ENCODE measurements at places on chromosomes 13 and 19. TPM values are rescaled to one million over a fixed set of nuclear protein-coding genes. Genes with fewer than 3 reads are reported as not detected.
A peak's percentile ranks its signal among the peaks of the same experiment; 100 is the strongest.

GFY gene
- polyA plus RNA-seq, result not detected

- H3K27me3 ChIP-seq, result peaks cover 33% of the 10 kb centered on the region
- H3K4me1 ChIP-seq, result peaks cover 50% of the 10 kb centered on the region
- H3K36me3 ChIP-seq, result no peaks in the 10 kb centered on the region
- H3K4me3 ChIP-seq, result peak overlapping the region; percentile 91
- peak; percentile 89 for DNase-seq
Observed at GRCh38 chr19:511101-511851, 4.0 kb downstream of the TPGS1 start.

DNA sequence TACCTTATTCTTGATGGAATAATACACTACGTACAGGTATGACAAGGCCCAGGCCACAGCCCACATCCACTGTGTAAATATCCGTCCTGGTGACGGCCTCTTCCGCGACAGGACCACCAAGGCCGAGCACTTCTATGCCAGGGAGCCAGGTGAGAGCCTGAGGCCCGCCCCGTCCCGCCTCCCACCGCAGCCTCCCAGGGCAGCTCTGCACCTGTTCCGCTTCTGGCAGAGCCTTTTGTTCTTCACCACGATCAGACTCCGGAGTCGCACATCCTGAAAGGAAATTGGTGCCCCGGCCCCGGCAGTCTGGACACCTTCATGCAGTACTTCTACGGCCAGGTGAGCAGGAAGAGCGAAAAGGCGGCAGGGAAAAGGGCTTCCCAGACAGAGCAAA is 10.6 kb upstream of the ZNF358 start:
- DNase-seq, result no peak
- no peaks in the 10 kb centered on the region for H3K36me3 ChIP-seq
- H3K4me1 ChIP-seq, result peaks cover 10% of the 10 kb centered on the region
- H3K4me3 ChIP-seq, result no peak overlapping the region

- peaks cover 4% of the 10 kb centered on the region for H3K27me3 ChIP-seq
- H3K36me3 ChIP-seq, result peaks cover 30% of the 10 kb centered on the region
- DNase-seq, result peak; percentile 19
- peak overlapping the region; percentile 70 for H3K27ac ChIP-seq
- peak overlapping the region; percentile 84 for H3K4me3 ChIP-seq
Observed at GRCh38 chr19:41564515-41565378, 11.2 kb upstream of the CEACAM21 start.

DNA sequence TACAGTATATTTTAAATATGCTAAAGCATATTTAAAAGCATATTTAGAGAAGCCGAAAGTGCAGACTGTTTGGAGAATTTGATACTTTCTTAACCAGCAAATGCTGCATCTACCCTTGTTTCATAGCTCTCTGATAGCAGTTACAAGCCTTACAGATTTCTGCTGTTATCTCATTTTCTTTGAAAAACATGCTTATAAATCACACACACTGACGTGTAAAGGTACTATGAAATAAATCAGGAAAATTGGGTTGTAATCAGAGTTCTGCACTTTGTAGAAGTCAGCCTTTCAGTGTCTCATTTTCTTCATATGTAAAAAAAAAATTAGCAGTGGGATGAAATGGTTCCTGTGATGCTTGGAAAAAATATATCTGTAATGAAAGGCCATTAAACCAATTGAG is 1432.4 kb upstream of the ATXN8OS start:
- H3K4me1 ChIP-seq, result no peaks in the 10 kb centered on the region
- no peak overlapping the region for H3K27ac ChIP-seq
- no peak overlapping the region for H3K4me3 ChIP-seq
- H3K27me3 ChIP-seq, result no peaks in the 10 kb centered on the region
- H3K36me3 ChIP-seq, result no peaks in the 10 kb centered on the region

DNA sequence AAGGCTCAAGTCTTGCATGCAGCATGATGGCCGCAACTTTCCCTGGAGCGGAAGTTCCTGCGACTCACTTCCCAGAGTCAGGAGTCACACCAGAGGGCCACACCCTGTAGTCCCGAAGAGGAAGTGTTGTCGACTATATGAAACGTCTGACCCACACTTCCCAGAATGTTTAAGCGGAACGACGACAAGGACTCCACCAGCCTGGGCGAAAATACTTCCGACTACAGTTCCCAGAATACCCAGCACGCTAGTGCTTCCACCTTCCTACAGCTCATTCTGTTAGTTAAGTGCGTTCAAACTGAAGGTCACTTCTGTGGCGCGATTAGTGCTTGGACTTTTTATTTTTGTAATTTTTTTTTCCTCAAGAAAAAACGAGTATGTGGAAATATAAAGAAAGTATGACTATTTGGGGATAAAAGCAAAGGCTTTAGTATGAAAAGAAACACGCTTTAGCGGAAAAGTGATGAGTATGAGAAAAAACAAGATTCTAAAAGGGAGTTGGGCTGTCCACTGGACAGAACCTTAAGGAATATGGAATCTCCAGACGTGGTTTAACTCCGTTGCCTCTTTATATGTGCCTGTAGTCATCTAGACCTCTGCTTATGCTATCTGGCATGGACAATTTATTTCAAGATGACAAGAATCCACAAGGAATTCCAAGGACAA is 15.5 kb upstream of the ZNF112 start:
- H3K27ac ChIP-seq, result no peak overlapping the region
- no peaks in the 10 kb centered on the region for H3K36me3 ChIP-seq
- peaks cover 3% of the 10 kb centered on the region for H3K27me3 ChIP-seq
- no peak overlapping the region for H3K4me3 ChIP-seq

DNA sequence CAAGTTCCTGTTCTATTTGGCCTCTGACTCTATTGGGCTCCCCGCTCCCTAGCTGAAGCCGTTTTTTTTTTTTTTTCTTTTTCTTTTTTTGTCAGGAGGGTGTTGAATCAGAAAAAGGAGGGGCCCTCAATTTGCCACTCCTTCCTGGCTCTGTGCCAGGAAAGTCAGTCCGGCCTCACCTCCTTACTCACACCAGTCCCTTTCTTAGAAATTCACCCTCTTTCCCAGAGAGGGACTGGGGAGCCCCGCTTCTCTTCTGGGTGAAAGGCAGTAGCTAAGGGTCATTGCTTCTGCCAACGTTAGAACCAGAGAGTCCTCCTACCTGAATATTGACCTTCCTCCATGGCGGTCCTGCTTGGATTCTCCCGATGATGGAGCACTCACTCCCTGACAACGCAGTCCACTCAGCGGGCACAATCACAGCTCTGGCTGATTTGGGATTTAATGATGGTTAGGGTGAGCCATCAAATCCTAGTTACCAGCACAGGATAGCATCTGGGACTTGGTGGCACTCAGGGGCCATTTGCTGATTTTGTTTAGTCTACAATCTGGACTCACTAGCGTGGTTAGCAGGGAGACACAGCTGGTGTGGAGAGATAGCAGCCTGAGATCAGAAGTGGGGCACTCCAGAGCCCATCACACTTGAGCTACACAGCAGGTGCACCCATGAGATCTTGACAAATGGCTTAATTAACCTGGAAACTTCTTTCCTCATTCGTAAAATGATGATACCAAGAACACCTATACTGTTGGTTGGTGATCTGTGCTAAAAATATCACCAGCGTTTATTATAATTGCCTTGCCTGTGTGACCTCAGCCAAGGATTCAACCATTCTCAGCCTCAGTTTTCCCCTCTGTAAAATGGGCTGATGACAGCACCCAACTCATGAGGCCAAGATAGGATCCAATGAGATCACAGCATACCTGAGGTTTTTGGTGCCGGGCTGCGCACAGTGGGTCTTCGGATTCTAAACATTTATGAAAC is 2.2 kb downstream of the FCER2 start:
- no peak for DNase-seq
- H3K4me1 ChIP-seq, result peaks cover 2% of the 10 kb centered on the region
- no peak overlapping the region for H3K27ac ChIP-seq
- no peaks in the 10 kb centered on the region for H3K36me3 ChIP-seq
- H3K27me3 ChIP-seq, result peaks cover 26% of the 10 kb centered on the region

SIGLEC8 gene
- not detected for polyA plus RNA-seq

- DNase-seq, result no peak
- H3K27me3 ChIP-seq, result peaks cover 8% of the 10 kb centered on the region
- H3K36me3 ChIP-seq, result peaks cover 10% of the 10 kb centered on the region
- H3K4me3 ChIP-seq, result peak overlapping the region; percentile 43
- peak overlapping the region; percentile 98 for H3K27ac ChIP-seq
Observed at GRCh38 chr19:40803857-40804782, 5.1 kb downstream of the EGLN2 start.

- H3K27ac ChIP-seq, result no peak overlapping the region
- DNase-seq, result no peak
- no peak overlapping the region for H3K4me3 ChIP-seq
- no peaks in the 10 kb centered on the region for H3K27me3 ChIP-seq
- H3K4me1 ChIP-seq, result no peaks in the 10 kb centered on the region
- no peaks in the 10 kb centered on the region for H3K36me3 ChIP-seq
Observed at GRCh38 chr13:109968876-109969577, 182.6 kb upstream of the IRS2 start.

DNA sequence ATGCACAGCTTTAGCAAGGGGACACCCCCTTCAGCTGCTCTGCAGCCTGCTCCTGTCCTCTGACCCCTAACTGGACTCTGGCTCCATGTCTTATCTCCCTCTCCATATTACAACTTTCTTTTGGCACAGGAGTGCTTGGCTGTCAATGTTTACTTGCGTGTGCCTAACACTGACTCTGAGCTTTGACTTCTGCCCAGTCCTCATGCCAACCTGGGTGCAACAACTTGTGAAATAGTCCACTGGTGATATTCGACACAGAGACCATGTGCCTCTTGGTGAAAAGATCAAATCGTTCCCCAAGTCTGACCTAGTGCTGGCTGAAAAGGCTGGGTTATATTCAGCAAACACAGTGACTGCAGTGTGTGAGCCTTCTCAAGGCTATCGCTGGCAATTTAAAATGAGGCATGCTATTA is 34.1 kb upstream of the KLF12 start:
- no peak overlapping the region for H3K4me3 ChIP-seq
- no peak for DNase-seq
- no peak overlapping the region for H3K27ac ChIP-seq
- H3K27me3 ChIP-seq, result peaks cover 17% of the 10 kb centered on the region

- H3K4me3 ChIP-seq, result no peak overlapping the region
- peaks cover 7% of the 10 kb centered on the region for H3K27me3 ChIP-seq
- H3K27ac ChIP-seq, result no peak overlapping the region
- DNase-seq, result no peak
Observed at GRCh38 chr13:52746141-52746540, 6.5 kb upstream of the CNMD start.

DNA sequence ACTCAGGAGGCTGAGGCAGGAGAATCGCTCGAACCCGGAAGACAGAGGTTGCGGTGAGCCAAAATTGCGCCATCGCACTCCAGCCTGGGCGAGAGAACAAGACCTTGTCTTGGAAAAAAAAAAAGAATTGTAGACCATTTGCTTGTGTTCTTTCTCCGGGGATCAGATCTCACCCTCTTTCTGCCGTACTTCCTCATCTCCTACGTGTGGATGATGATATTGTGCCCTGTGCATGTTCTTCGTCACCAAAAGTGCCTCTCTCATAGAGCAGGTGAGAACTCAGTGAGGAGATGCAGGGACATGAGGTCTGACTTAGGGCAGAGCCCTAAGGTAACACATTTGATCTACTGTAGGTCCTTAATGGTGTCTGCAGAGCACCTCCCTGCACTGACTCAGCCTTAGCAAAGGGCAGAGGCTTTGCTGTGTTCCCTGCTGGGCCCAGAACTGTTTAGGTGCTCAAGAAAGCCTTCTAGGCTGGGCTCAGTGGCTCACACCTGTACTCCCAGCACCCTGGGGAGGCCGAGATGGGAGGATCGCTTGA is 1.3 kb downstream of the APOC2 start:
- H3K36me3 ChIP-seq, result peaks cover 8% of the 10 kb centered on the region
- no peaks in the 10 kb centered on the region for H3K4me1 ChIP-seq
- H3K27ac ChIP-seq, result no peak overlapping the region
- no peak overlapping the region for H3K4me3 ChIP-seq
- H3K27me3 ChIP-seq, result peaks cover 2% of the 10 kb centered on the region
- DNase-seq, result no peak

GRCh38 chr19:10861103-10861651 is 10.2 kb upstream of the CARM1 start:
- peaks cover 16% of the 10 kb centered on the region for H3K4me1 ChIP-seq
- H3K4me3 ChIP-seq, result no peak overlapping the region
- H3K27me3 ChIP-seq, result no peaks in the 10 kb centered on the region
- no peaks in the 10 kb centered on the region for H3K36me3 ChIP-seq
- DNase-seq, result no peak

GRCh38 chr13:109496216-109496615 is 290.2 kb downstream of the IRS2 start:
- no peak for DNase-seq
- H3K27me3 ChIP-seq, result peaks cover 7% of the 10 kb centered on the region
- H3K36me3 ChIP-seq, result no peaks in the 10 kb centered on the region
- no peak overlapping the region for H3K27ac ChIP-seq

GRCh38 chr13:28819735-28820098 is 422 bp upstream of the MTUS2 start:
- DNase-seq, result no peak
- peaks cover 8% of the 10 kb centered on the region for H3K27me3 ChIP-seq
- peaks cover 5% of the 10 kb centered on the region for H3K4me1 ChIP-seq
- no peak overlapping the region for H3K27ac ChIP-seq
- no peak overlapping the region for H3K4me3 ChIP-seq
- H3K36me3 ChIP-seq, result no peaks in the 10 kb centered on the region

Measured in immature natural killer cell (primary cell).